ENCODE measurements at places on chromosomes 5 and 9.

DNA sequence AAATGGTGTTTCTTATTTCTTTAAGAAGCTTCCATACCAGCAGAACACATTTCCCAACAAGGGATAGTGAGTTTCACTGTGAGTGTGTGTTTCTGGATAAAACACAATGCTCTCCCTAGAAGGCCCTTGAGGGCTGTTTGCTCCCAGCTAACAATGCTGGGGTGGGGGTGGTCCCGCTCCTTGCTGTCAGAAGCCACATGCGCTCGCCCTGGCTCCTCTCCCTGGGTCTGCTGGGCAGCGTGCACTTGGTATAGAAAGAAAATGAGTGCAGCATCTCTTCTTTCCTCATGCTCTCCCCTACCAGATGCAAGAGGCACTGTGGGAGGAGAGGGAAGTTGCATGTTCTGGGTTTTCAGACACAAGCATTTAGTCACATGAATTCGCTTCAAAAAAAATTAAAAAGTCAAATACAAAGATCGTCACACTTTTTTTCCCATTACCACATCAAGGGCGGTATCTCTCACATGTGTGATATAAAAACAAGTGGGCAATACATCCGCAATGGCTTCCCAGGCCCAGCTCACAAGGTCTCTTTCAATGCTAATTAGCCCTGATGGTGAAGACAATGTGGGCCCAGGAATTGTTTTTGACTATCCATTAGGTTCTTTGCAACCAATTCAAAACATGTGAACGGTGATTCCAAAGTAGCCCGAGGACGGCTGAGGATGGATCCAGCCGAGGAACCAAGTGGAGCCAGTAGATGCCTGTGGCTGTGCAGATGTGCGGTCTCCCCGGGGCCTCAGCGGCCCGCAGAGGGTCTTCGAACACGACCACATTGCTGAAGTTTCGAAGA is 603.6 kb downstream of the IRX1 start:
- no peak for DNase-seq

DNA sequence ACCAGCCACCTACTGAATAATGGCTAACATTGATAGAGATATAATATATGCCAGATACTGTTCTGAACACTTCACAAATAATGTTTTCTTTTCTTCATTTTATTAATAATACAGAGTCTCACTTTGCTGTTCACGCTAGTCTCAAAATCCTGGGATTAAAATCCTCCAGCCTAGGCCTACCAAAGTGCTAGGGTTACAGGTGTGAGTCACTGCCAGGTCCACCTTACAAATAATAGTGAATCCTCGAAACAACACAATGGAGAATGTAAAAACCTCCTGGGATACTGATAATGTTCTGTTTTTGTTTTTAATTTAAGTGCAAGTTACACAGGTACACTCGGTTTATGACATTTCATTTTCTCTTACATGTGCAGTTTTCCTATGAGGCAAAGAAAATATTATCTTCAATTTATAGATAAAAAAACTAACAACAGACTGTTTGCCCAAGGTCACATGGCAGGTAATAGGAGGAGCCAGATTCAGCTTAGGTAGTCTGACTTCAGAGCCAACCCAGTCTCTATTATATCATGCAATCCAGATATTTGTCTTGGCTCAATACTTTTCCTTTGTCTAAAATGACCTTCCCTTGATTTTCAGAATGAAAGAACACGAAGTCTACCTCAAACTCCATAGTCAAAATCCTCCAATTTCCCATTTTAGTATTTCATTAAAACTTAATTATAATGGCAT is 7.8 kb downstream of the ZFR start:
- no peak for DNase-seq

DNA sequence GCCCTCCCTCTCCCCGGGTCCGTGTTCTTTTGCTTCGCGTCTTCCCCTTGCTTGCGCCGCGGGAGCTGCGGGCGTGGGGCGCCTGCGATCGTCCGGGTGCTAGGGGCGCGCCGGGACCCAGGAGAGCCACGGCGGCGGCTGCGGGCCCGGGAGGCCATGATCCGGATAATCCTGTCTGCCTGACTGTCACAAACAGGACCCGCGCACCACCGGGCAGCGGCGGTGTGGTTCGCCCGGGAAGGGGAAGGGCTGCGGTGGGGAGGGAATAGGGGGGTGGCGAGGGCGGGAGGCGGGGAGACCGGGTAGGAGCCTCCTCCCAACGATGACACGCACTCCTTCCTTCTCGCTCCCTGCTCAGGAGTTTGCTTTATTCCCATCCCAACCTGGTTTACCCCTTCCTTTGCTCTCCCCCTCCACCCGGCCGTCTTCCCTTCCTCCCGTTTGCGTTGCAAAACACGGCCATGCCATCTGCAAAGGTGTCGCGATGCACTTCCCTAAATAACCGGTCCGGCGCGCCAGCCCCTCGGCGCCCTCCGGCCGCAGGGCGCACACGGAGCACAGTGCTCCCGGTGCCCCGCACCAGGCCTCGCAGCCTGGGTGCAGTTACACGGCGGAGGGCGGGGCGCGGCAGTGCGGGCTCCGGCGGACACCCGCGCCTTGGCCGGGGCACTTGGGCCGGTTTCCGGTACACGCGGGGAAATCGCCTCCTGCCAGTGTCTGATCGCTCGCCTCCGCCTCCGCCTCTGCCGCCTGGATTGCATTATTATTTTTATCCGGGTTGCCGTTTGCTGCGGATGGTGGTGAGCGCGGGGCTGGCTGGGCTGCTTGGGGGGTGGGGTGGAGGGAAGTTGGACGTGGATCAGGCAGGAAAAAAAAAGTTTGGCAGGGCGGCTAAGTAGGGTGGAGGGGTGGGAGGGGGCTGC is 1.5 kb downstream of the SMARCA2 start:
- peak; percentile 36 for DNase-seq

- no peak for DNase-seq
These were observed 158.5 kb downstream of the SLIT3 start for GRCh38 chr5:169142264-169142970.

GRCh38 chr5:170225326-170226128 is 7.3 kb upstream of the C5orf58 start:
- DNase-seq = peak; percentile 62

GRCh38 chr9:35998333-35998732 is 38.4 kb upstream of the RECK start:
- DNase-seq = no peak

DNA sequence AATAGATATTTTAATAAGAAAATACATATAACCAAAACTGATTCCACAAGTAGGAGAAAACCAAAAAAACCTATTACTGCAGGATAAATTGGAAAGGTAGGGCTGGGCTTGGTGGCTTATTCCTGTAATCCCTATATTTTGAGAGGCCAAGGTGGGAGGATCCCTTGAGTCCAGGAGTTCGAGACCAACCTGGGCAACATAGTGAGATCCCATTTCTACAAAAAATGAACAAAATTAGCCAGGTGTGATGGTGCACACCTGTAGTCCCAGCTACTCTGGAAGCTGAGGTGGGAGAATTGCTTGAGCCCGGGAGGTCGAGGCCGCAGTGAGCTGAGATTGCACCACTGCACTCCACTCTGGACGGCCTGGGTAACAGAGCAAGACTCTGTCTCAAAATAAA is 189.2 kb upstream of the IER5L start:
- no peak for DNase-seq

- DNase-seq = no peak
These were observed 6.4 kb upstream of the RALGDS start for GRCh38 chr9:133127340-133127981.

DNA sequence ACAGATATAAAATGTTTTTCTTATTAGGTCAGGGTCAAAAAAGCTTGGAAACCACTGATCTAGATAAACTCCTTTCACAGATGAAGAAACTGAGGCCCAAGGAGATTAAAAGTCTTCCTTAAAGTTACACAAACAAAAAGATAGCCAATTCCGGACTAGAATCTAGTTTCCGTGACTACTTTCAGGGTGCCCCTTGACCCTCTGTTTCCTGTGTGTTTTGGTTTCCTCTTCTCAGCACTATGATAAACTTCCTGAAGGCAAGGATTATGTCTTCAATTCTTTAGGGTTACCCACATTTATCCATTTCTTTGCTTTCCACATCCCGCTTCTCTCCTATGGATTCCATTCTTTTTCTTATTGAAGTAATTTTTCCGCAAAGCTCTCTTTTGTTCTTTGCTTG is 83.1 kb downstream of the ADAMTS12 start:
- no peak for DNase-seq

- DNase-seq = no peak
These were observed 48.5 kb upstream of the MSX2 start for GRCh38 chr5:174675916-174676315.

- no peak for DNase-seq
These were observed 1641.5 kb upstream of the C9orf72 start for GRCh38 chr9:29214690-29215253.

- DNase-seq = no peak
These were observed 18.3 kb upstream of the IRX4 start for GRCh38 chr5:1901061-1901460.

DNA sequence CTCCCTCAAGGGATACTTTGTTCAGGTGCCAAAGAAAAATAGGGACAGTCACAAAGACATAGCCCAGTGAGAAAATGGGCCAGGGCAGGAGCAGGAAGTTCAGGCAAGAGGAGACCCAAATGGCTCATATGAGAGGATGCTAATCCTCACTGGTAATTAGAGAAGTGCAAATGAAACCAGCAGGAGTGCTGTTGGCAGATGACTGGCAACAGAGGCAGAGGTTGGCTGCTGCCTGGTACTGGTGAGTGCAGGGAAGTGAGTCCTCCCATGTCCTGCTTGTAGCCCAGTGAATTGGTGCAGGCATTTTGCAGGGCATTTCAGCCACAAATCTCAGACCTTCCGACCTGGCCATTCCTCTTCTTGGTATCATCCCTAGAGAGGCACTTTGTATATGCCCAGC is 23.5 kb downstream of the ODF2 start:
- no peak for DNase-seq

- no peak for DNase-seq
These were observed 159.0 kb downstream of the HACD4 start for GRCh38 chr9:20872340-20872977.

- DNase-seq = no peak
These were observed 66.9 kb upstream of the GLIS3 start for GRCh38 chr9:4366591-4367330.

- DNase-seq = no peak
These were observed 93.1 kb downstream of the ANKRD55 start for GRCh38 chr5:56140073-56140472.

GRCh38 chr9:127463382-127463781 is 12.1 kb downstream of the LRSAM1 start:
- no peak for DNase-seq

DNA sequence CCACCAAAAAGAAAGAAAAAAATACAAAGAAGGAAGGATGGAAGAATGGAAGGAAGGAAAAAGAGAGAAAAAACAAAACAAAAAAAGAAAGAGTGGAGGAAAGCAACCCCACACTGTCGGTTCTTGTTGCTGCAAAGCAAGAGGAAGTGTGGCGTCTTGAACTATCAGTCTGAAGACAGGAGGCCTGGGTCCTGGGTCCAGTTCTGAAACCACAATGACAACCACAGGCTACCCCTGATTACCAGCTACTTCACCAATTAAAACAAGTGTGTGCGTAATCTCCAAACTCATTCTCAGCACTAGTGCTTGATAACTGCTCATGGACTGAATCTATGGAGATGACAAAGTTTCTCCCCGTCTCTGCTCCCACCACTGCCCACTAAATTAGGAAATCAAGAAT is 93.7 kb downstream of the RASEF start:
- DNase-seq = no peak

- DNase-seq = no peak
These were observed 15.0 kb downstream of the TRPM6 start for GRCh38 chr9:74872619-74873233.

DNA sequence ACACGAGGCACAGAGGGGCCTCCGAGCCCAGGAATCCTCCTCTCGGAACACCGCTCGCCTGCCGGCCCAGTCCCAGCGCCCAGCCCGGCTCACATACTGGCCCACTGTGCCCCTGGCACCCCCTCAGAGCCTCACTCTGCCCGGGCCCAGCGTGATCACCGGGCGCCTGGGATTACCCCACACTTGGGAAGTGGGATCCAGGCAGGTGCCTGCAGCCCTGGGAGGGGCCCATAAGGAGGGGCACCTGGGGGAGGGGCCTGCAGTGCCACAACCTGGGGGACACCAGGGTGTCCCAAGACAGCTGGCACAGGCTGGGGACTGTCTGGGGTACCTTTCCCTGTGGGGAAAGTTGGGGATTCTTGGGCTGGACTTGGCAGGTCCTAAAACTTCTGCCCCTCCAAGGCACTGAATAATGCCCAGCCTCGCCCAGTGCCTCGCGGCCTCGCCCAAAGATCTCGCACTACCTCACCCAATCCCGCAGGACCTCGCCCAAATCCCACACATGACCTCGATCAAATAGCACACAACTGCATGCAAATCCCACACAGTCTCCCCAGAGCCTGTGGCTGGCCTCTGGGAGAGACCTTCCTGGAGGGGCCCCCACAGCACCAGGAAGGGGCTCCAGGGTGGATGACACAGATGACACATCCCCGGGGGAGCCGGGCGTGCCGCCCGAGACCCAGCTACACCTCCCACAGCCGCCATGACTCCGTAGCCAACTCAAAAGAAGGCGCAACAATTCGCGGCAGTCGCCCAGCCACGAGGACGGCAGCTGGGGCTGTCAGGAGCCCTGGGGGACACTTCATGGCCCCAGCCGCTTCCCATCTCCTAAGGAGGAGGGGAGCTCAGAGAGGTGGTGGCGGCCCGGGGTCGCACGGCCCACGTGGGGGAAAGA is 13.7 kb downstream of the NOTCH1 start:
- DNase-seq = no peak

All from stimulated activated CD4-positive, alpha-beta T cell treated with anti-CD3 and anti-CD28 coated beads, TNF-alpha, amount 100 ng/mL, for 1 hour (primary cell).